Activated CD4-positive, CD25-positive, alpha-beta regulatory T cell treated with anti-CD3 and anti-CD28 coated beads, Interleukin-2, amount 50 U/mL, for 16 hours (primary cell): ENCODE measurements at places on chromosomes 2 and 18.

DNA sequence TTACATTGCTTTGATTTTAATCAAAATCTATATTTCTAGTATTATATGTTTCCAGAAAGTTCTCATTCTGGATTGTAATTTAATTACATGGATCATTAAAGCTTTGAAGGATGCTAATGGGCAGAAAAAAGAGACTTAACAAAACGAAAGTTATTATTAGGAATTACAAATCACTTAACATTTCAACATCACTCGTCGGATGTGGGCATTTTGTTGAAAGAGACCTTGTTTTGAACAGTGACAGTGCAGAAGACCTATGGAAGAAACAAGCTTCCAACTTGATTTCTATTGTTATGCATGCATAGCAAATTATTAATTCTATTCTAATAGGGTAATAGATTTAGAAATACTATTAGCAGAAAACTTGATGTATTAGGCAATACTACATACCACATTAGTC lies 31.4 kb upstream of the DARS1 start:
- no peak for DNase-seq

DNA sequence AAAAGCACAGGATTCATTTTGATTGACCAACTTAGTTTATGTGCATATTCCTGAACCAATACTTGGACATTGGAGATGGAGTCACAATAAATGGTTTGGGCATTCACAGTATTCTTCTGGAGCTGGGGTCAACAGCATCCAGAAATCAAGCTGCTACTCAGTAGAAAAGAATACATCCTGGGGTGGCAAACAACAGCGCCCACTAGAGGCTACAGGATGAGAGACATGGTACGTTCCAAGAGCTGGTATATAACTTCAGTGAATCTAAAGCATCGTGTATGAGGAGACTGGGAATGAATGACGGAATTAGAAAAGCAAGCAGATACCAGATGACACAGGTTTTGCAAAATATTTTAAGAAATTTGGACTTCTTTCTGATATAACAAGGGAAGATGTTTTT lies 142.9 kb upstream of the FIGN start:
- DNase-seq: no peak

DNA sequence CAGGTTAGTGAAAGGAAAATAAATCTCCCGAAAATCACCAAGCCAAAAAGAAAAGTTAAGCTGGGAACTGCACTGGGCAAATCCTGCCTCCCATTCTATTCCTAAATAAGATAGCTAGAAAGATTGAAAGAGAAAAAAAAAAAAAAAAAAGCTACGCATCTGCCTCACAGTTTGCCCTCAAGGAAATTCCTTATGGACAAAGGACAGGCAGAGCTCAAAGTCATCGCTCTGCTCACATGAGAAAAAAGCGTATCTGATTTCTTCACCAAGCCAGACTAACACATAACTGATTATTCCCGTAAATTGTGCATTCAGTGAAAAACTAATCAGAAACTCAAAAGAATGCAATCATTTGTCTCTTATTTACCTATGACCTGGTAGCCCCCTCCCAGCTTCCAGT lies 50.0 kb downstream of the PUM2 start:
- no peak for DNase-seq

DNA sequence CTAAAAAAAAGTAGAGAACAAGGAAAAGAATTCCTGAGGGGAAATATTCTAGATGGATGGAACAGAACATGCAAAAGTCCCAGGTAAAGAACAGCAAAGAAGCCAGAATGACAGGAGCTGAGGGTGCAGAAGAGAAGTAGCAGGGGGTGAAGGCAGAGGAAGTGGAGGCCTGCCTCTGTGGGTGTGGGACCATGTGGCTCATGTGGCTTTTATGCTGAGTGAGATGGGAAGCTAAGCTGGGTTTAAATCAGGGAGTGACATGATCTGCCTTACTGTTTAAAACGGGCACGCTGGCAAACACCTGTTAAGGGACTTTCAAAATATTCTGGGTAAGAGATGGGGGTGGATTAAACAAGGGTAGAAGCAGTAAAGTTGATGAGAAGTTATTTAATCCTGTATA lies 40.0 kb downstream of the GKN2 start:
- DNase-seq: no peak

GRCh38 chr2:70304498-70304897 lies 2.6 kb upstream of the FAM136A start:
- DNase-seq: no peak

DNA sequence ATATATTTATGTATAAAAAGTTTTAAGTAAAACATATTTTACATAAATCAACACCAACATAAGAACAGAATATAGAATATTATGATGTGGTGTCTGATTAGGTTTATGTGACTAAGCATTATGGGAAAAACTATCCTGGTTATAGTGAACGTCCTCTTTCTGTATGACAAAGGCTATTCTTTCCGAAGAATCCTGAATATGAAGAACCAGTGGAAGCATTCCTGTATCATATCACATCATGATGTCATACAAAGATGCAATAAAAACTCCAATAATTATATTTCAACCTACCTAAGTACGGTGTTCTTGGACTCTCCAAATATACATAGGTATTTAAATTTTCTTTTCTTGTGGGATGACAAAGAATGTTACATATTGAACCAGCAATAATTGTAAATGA lies 37.5 kb upstream of the HDAC4 start:
- no peak for DNase-seq

DNA sequence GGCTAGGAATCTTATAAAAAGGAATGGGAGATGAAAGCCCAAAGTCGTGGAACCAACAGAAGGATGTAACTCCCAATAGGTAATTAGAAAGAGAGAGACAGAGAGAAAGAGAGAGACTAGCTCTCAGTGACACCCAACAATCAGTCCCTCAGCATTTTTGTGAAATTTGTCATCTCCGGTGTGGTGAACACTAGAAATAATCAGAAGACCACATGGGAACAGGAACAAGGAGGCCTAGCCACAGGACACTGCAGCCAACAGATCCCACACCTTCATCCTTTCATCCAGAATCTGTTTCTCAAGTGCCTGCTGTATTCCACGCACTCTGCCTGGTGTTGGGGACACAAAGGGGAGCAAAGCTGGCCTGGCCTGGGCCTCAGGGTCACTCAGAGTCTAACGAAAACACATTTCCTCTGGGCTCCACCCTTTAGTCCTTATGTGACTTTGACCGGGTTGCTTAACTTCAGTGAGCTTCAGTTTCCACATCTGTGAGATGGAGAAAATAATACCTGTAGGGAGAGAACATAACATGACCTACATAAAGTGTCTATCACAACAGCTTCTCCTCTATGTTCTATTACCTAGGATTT lies 53.1 kb downstream of the EHD3 start:
- no peak for DNase-seq

- no peak for DNase-seq
Measured at GRCh38 chr2:18674309-18674708, 84.9 kb upstream of the NT5C1B start.

DNA sequence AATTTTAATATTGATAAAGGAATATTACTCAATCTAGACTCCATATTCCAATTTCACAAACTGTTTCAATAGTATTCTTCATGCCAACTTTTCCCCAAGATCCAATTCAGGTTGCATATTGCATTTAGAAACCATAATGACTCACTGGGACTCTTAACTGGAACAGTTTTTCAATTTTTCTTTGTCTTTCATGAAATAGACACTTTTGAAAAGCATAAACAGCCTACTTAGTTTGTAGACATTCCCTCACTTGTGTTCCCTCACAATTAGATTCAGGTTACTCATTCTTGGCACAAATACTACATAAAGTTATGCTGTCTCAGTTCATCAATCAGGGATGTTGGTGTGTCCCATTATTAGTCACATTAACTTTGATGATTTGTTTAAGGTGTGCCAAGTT lies 1768.4 kb upstream of the PIK3C3 start:
- no peak for DNase-seq

DNA sequence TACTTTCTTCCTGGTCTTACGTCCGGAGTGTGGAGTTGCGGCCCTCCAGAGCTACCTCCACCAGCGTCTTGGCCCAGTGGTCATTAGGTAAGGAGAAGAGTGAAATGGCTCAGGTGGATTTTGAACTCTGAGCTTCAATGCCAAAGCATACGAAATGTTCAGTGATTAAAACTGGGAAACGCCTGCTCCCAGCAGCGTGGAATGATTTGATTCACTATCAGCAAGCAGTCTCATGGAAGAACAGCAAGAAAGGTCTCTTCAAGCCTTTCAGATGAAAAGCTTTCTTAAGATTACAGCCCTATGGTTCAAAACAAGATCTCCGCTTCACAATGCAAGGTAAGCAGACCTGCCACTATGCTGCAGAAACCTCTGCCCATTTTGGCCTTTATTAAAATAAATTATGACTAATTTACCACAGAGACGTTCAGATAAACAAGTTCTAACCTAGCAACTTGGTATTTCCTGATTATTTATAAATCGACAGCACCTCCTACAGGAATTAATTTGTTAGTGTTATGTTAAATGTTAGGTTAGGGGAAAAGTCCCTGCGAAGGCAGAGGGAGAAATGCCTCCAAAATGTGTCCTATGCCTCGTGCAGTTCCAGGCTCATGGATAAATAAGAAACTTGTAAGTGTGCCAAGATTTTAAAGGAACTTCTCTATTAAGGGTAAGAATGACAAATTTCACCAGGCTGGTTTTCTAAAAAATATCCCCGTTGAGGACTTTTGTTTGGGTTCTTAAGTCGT lies 10.1 kb downstream of the SP9 start:
- no peak for DNase-seq

GRCh38 chr2:222569826-222570225 lies 86.1 kb downstream of the FARSB start:
- no peak for DNase-seq

DNA sequence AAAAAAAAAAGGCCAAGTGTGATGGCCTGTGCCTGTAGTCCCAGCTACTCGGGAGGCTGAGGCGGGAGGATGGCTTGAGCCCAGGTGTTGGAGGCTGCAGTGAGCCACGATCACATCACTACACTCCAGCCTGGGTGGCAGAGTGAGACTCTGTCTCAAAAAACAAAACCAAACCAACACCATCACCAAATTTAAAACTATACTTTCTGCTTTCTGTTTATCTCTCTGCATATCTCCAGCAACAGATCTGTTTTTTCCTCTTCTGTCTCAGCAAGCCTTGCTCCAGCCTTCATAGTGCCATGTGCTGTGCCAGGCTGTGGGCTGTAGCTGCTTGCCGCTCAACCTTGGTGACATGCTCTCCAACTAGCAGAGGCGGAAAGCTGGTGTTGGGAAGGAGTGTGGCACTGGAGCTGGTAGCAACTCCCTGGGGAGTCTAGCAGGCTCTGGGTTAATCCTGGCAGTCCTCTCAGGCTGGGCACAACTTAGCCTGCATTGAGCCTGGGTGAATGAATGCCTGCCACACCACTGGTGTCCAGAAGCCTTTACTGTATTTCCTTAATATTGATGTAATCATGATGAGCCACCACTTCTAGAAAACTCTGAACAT lies 204.1 kb downstream of the LDLRAD4 start:
- DNase-seq: no peak

GRCh38 chr18:4125224-4125623 lies 329.9 kb downstream of the DLGAP1 start:
- DNase-seq: no peak

GRCh38 chr2:207594264-207594663 lies 30.9 kb downstream of the METTL21A start:
- no peak for DNase-seq

GRCh38 chr2:175034716-175035115 lies 29.5 kb upstream of the CHN1 start:
- no peak for DNase-seq

GRCh38 chr2:239581352-239581901 lies 180.6 kb upstream of the HDAC4 start:
- DNase-seq: no peak

GRCh38 chr18:58288921-58289797 lies 245.1 kb downstream of the NEDD4L start:
- no peak for DNase-seq

DNA sequence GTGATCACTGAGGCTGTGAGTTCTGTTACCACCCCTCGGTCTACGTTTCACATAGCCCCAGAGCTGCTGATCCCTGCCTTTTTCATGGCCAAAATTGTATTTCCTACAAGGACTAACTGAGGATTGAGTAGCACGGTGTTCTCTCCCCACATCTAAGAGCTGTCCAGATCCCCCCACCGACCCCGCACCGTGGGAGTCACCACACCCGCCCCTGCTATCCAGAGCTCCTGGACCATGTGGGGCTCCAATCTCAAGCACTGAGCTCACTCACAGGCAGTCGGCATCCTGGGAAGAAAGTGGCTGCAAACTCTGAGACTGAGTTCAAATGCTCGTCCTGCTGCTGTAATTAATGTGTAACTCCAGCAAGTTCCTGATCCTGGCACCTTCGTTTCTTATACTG lies 9.7 kb downstream of the SIX2 start:
- DNase-seq: no peak

DNA sequence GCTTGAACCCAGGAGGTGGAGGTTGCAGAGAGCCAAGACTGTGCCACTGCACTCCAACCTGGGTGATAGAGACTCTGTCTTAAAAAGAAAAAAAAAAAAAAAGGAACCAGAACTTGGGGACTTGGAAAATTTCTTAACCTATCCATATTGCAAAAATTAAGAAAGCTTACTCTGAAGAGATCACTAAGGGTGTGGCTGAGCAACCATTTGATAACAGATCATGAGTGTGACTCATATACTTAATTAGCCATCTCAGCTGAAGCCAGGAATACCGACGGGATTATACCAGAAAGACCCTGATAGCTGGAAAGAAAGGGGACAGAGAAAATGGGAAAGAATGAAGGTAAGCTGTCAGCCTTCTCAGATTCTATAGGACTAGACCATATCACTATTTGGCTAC lies 7.1 kb upstream of the ADD2 start:
- DNase-seq: no peak

- DNase-seq: no peak
Measured at GRCh38 chr2:96529376-96530143, 7.0 kb upstream of the ARID5A start.

DNA sequence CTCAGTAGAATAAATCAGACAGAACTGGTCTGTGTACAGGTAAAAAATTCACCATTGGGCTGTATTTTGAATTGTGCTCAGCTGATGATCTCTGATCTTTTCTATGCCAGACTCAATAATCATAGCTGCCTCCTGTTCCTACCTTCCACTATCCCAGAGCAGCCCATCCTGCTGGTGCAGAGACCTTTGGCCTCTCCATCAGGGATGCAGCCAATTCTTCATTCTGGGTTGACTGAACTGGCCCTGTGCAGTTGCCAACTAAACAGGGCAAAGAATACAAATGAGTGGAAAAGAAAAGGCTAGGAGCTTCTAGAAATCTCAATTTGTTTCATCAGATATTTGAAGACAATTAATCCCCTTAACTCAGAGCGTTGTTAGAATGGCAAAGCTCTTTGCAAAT lies 1781.3 kb upstream of the CELF4 start:
- DNase-seq: no peak
